ENCODE measurements at places on chromosomes 13 and 19. TPM values are rescaled to one million over a fixed set of nuclear protein-coding genes. Genes with fewer than 3 reads are reported as not detected.
A peak's percentile ranks its signal among the peaks of the same experiment; 100 is the strongest.

CDX2 gene
- 4.1 TPM for total RNA-seq

POU2F2 gene
- total RNA-seq = 0.44 TPM

FGF21 gene
- total RNA-seq = not detected

AKAP11 gene
- total RNA-seq = 9.7 TPM

ZNF761 gene
- 6.8 TPM for total RNA-seq

PSG6 gene
- not detected for total RNA-seq

PLIN4 gene
- total RNA-seq = 8.5 TPM

DNA sequence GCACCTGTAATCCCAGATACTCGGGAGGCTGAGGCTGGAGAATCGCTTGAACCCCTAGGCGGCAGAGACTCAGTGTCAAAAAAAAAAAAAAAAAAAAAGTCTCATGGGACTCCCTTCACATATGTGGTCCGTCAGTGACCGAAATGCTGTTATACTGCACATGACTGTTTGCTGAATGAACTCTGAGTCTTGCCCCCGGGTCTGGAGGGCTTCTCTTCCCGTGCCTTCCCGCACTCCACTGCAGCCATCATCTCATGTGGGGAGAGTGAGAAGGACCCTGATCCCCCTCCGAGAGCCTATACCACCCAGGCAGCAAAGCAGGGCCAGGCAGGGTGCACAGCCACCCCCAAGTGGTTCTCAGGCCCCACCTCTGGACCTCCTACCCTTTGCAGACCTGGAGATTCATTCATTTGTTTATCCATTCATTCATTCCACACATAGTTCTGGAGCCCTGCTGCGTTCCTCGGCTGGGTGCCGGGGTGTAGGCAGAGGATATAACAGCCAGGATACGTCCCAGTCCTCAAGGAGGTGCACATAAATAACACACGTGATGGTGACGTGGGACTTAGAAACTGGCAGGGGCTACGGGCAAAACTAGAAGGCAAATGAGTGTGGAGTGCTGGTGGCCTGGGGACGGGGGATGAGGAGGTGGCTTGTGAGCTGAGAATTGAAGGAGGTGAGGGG is 14.2 kb downstream of the NDUFA11 start:
- no peak for DNase-seq

DNA sequence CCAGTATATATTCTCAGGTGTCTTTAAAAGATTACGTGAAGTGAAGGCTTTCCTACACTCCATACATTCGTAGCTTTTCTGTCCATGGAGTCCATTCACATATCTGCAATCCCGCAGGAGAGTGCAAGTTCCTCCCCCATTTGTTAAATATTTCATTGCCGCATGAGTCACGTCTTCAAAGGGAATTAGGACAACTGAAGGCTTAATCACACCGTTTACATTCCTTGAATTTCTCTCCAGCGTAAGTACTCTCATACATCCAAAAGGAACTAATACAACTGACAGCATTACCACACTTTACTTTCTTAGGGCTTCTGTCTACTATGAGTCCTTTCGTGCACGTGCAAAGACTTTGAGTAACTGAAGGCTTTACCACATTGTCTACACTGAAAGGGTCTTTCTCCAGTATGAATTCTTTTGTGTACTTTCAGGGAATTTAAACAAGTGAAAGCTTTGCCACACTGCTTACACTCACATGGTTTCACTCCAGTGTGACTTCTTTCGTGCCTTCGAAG is 29.0 kb upstream of the ZNF564 start:
- DNase-seq = no peak

DNA sequence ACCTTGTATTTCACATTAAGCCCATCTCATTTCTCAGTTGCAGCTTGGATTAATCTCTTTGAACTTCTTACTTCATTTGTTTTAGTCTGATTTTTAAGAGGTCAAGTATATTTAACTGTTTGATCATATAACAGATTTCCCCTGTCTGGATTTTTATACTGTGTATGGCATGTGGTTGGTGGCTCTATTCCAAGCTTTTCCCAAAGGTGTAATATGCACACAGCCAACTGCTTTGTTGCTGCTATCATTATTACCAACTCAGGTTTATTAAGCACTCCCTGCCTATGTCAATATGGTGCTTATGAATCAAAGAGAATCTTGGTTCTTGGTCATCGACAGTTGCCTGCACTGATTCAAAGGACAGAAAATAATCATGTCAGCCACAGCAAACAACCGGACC is 92.6 kb downstream of the RAP2A start:
- no peak for DNase-seq

DNA sequence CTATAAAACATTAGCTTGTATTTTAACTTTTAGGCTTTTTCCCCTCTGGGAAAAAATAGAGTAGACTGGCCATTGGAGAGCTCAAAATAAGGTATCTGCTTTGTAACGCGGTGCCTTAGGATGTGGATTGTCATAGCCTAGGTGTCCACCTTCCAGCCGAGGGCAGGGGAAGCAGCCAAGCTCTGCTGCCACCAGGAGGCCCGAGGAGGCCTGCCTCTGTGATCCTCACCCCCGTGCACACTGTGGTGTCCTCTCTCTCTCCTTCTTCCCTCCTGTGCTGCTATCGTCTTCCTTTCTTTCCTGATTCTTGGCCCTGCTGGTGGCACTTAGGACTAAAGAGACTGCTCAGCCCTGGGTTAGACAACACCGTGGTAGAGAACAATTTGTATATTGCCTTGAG is 11.3 kb downstream of the HNRNPM start:
- no peak for DNase-seq

DNA sequence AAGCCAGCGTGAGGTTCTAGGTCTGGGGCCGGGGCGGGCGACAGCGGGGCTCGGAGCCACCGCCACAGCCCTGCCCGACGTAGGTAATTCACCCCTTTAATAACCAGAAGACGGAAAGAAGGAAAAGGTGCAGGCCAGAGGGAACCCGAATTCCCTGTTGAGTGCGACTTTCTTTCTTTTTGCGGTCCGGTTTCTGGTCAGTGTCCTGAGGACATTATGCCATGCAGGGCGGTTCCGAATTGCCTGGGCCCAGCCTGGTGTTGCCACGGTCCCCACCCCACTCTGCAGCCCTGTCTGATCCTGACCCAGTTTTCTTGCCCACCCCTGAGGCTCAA is 18.4 kb upstream of the TFDP1 start:
- DNase-seq = no peak

DNA sequence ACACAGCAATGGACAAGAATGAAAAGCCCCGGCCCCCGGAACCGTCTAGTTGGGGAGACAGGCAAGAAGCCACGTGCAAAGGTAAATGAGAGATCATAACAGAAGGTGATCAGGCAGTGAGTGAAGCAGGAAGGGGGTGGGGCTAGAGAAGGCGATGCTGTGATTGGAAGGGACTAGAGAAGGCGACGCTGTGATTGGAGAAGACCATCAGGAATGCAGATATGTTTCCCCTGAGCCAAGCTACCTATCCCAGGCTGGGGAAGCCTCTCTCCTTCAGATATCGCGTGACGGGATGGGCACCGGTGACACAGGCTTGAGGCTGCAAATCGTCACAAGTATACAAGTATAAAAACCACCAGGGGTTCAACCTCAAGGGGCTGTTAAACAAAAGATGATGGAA is 21.8 kb downstream of the DCAF15 start:
- DNase-seq = peak; percentile 34

- no peak for DNase-seq
Measured at GRCh38 chr19:485077-485476, 11.2 kb upstream of the MADCAM1 start.

GRCh38 chr13:40113643-40114304 is 458.3 kb downstream of the COG6 start:
- no peak for DNase-seq

GRCh38 chr13:98686270-98686669 is 66.2 kb downstream of the SLC15A1 start:
- DNase-seq = no peak
